Nucleus accumbens (tissue), 56 donors: ENCODE measurements at places on chromosomes 12 and 14.

GRCh38 chr12:25317553-25317952 lies 66.8 kb upstream of the KRAS start:
- no peak for DNase-seq

DNA sequence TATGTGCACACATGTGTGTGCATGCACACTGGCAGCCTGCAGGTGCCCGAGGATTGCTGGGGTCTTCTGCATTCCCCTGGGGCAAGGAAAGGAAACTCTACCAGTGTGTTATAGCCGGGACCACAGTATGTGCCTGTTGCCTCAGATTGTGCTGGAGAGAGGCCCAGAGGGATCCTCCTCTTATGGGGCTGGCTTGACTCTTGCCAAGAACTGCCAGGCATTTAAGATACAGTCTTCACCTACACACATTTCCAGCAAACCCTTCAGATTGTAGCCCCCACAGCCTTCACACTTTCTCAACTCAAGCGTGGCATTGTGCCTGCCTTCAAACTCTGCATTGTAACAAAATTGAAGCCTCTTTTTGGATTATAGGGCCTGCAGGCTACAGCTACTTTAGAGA lies 176.7 kb upstream of the DYRK2 start:
- no peak for DNase-seq

DNA sequence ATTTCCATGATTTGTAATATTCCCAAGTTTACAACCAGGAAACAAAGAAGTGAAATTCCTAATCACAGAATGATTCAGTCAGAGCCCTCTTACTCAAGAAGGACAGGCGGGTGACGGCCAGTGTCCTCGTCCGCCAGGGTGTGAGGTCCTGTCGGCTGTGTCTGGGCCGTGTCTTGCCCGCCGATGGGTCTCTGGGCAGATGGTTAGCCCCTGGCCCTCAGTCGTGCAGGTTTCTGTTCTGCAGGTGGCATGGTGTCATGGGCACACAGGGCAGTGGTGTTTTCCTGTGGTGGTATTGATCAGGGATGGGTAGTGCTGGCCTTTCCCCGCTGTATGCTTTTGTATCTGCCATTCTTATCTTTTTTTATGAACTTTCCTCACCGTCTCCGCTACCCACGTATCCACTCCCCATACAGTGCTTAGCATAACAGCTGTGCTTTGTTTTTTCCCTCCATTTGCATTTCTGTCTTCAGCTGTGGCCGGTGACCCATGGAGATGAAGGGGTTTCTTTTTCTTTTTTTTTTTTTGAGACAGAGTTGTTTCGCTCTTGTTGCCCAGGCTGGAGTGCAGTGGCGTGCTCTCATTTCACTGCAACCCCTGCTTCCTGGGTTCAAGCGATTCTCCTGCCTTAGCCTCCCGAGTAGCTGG lies 100.7 kb downstream of the TSPAN9 start:
- no peak for DNase-seq

DNA sequence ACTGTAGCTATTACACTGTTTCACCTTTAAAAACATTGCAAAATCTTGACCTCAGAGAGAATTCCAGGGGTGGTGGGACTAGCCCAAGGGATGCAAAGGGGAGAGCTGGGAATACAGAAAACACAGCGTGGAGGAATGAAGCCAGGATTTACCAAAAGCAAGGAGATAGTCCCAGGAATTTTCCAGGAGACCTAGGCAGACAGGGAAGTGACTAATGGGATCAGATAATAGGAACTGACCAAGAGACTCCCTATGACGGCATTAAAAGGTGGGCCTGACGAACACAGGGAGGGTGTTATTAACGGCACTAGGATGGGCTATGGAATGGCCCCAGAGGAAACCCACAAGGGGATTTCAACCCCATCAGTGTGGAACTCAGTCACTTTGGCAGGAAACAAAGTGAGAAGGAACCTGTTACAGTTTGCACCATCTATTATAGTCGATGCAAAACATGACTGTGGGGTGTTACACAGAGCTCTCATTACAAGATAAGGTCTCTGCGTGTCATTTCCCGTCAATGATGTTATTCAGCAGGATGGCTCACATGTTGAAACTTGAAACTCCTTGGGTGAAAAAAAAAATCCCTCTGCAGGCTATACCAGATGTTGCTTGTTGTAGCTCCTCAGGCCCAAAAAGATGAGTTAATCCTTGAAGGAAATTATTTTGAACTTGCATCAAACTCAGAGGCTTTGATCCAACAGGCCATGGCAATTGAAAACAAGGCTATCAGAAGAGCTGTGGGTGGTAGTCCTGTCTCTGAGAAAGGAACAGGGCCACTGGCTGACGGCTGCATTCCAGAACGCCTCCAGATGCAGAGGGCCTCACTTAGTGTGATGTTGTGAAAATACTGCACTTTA lies 58.7 kb downstream of the DRAM1 start:
- DNase-seq = no peak

GRCh38 chr14:100371773-100372172 lies 48.6 kb downstream of the SLC25A47 start:
- DNase-seq = no peak

DNA sequence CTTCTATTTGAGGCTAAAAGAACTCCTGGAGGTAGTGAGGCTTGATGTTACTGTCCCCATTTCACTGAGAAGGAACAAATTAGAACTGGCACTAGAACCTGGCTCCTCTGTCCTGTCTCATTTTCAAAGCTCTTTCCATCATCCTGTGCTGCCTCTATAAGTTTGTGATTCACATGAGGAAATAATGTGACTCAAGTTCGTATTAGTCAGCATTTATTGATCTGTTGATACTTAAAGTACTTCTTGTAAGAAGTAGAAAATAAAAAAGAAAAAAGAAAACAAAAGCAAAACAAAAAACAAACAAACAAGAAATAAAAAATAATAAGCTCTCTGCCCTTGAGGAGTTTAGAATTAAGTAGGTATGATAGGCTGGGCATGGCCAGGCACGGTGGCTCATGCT lies 2.3 kb upstream of the ESPL1 start:
- DNase-seq = no peak

DNA sequence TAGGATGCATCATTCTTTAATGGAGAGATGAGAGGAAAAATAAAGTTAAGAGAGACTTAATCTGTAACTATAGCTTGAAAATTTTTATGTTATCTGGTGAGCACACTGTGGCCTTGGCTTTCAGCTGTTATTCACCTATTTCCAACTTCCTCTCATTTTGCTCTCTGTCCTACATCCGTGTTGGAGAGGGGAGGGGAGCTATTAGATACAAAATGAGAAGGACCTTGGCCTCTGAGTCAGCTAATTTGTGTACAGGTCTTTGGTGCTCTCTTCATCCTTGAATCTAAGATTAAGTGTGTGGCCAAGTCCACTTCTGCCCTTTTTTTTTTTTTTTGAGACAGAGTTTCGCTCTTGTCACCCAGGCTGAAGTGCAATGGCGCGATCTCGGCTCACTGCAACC lies 887 bp upstream of the APOBEC1 start:
- no peak for DNase-seq

- no peak for DNase-seq
Observed at GRCh38 chr14:71141701-71142374, 234.6 kb downstream of the PCNX1 start.

GRCh38 chr14:105152794-105153241 lies 15.8 kb downstream of the JAG2 start:
- no peak for DNase-seq

DNA sequence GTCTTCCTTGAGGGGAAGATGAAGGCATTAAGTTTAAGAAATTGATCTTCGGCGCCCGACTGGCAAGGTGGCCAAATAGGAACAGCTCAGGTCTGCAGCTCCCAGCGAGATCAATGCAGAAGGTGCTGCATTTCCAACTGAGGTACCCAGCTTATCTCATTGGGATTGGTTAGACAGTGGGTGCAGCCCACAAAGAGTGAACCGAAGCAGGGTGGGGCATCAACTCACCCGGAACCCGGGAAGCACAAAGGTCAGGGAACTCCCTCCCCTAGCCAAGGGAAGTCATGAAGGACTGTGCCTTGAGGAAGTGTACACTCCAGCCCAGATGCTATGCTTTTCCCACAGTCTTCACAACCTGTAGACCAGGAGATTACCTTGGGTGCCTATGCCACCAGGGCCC lies 45.2 kb upstream of the AVPR1A start:
- no peak for DNase-seq

- peak; percentile 68 for DNase-seq
Observed at GRCh38 chr12:105226219-105226618, 9.8 kb downstream of the APPL2 start.

DNA sequence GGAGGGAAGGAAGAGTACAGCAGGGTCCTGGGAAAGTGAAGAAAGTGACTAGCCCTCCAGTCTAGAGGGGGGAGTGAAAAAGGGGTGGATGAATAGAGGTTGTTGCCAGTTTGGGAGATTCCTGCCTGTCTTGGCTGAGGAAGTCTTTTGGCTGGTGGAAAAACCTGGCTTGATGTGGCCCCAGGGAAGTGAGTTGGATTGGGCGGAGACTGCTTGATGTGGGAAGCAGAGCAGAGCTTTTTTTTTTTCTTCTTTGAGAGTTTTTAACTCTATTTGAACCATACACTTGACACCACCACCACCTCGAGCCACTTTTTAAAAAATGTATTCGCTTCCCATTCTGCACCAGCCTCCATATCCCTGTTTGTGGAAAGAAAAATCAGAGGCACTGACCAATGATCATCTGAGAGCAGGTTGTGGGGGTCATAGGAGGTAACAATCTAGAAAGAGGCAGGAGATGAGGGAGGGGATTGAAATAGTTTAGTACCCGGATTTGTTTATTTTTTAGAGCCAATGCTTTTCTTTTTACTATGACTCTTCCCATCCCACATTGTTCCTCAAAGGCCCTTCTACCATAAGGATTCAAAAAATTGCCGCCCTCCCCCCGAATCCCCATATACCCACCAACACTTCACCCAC lies 690 bp upstream of the DTX3 start:
- no peak for DNase-seq

DNA sequence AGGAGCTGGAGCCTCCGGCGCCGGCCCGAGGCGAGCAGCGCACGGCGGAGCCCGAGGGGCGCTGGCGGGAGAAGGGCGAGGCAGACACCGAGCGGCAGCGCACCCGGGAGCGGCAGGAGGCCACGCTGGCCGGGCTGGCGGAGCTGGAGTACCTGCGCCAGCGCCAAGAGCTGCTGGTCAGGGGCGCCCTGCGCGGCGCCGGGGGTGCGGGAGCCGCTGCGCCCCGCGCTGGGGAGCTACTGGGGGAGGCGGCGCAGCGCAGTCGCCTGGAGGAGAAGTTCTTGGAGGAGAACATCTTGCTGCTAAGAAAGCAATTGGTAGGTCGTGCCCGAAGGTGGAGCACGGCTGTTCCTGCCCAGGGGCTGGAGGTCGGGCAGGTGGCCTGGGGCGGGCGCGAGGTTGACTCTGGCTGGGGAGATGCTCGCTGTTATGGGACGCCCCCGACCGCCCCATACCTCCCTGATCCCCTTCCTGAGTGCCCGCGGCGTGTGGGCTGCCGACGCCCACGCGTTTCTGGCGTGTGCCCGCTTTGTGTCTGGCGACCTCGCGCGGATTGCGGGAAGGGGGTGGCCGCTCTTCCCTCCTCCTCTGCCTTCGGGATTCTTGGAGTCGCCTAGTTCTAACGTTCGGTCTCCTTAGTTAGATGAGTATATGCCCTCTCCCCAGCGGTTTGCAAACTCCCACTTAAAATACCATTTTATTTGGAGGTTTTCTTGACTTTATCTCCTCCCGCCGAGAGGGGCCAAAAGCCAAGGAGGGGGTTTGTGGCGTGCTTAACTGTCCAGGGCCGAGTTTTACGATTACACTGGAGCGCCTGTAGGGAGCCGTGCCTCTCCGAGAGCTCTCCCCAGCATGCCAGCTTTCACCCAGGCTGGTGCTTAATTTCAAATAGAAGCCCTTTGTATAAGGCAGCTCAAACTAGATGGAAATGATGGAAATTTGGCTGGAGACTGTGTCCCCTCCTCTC lies 752 bp downstream of the DACT1 start:
- no peak for DNase-seq

DNA sequence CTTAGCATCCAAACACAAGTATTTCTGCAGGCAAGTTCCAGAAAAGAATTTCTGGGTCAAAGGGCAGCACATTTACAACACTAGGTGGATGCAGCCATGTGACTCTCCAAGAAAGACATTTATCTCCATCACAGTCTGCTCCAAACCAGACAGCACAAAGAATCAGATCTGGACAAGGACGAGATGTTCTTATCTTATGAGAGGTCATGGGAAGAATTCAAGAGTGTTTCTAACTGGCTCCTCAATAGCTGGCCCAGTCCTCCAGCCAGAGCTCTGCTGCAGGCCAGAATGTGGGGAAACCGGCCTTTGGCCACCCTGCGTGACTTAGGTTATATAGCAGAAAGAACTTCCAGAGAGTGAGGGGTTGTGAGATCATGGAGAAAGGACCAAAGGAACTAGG lies 17.4 kb downstream of the TMEM119 start:
- no peak for DNase-seq

DNA sequence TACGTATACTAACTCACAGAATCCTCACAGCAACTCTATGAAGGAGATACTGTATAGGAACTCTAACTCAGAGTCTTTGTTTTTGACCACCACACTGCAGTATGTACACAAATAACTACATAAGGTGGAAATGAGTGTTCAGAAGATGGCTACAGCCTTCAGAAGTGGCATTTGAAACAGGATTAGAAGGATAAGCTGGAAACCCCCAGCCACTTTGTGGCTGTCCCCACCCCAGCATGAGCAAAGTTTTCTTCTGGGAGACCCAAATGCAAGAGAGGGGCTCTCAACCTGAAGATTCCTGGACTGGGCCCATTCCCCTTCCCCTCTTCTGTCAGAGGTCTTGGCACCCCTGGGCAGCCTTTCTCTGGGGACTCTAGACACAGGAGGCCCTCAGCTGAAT lies 43.2 kb upstream of the PNMA1 start:
- no peak for DNase-seq

- DNase-seq = no peak
Observed at GRCh38 chr12:89935850-89936249, 227.2 kb upstream of the ATP2B1 start.

- no peak for DNase-seq
Observed at GRCh38 chr12:112468046-112468445, 49.3 kb downstream of the PTPN11 start.

GRCh38 chr12:49952391-49953055 lies 2.0 kb downstream of the AQP2 start:
- no peak for DNase-seq

GRCh38 chr14:64910847-64911495 lies 3.3 kb upstream of the CHURC1 start:
- DNase-seq = no peak

DNA sequence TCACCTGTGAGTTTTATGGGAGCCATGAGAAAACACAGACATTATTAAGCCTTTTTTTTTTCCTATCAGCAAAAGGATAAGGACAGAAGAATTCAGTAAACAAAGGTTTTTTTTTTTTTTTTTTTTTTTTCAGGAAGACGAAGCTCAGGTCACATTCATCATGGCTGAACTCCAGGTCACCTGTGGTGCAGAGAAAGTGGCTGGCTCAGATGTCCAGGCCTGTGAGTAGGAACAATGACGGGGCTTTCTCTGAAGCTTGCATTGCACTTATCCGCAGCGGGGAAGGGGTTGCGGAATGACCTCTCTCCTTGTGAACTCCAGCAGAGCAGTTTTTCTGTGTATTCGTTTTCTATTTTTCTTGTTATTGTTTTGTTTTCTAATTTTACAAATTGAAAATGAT lies 759.6 kb upstream of the TMEM132C start:
- no peak for DNase-seq

- DNase-seq = no peak
Observed at GRCh38 chr12:124231980-124232653, 62.8 kb upstream of the RFLNA start.

- no peak for DNase-seq
Observed at GRCh38 chr12:54136844-54137580, 51.8 kb downstream of the SMUG1 start.

- no peak for DNase-seq
Observed at GRCh38 chr12:31783996-31784645, 55.3 kb upstream of the AMN1 start.

- DNase-seq = no peak
Observed at GRCh38 chr12:53755451-53755891, 3.7 kb upstream of the CISTR start.

- no peak for DNase-seq
Observed at GRCh38 chr14:99529899-99530298, 48.7 kb downstream of the CCNK start.
